Activated CD8-positive, alpha-beta memory T cell treated with anti-CD3 and anti-CD28 coated beads, Interleukin-2, amount 50 U/mL, for 48 hours (primary cell): ENCODE measurements at places on chromosomes 4 and X.

DNA sequence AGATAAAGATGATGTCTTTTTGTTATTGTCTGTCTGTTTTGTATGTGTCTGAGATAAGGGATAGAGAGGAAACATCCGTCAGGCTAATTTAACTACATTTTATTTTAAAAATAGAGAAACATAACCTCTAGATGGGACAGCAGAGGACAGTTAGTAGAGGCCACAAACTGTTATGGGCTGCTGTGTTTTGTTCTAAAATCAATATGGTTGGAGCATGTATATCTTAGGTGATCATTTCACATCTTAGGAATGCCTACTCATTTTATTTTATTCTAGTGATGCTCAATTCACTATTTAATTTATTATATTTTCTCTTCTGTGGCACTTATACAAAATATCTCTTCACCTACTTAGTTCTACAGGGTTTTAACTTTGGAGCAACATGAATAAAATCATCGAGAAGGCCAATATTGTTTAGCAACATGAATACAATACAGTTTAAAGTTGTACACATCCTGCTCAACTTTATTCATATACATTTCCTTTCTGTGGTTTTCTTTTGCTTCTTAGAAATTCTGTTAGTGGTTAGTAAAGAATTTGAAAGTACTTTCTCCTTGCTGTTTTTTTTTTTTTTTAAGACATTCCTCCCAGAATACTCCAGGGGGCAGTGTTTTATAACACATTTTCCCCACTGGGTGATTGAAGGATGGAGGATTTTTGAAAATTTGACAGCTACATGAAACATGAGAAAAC is 392.9 kb downstream of the UNC5C start:
- no peak for DNase-seq

- DNase-seq = no peak
These were observed 26.7 kb upstream of the PLAC1 start for GRCh38 chrX:134684956-134685355.

GRCh38 chrX:142299406-142299805 is 94.3 kb upstream of the MAGEC2 start:
- no peak for DNase-seq

GRCh38 chr4:39571054-39571453 is 43.8 kb upstream of the UGDH start:
- DNase-seq = no peak

GRCh38 chr4:3530663-3531254 is 1.5 kb downstream of the LRPAP1 start:
- DNase-seq = no peak

DNA sequence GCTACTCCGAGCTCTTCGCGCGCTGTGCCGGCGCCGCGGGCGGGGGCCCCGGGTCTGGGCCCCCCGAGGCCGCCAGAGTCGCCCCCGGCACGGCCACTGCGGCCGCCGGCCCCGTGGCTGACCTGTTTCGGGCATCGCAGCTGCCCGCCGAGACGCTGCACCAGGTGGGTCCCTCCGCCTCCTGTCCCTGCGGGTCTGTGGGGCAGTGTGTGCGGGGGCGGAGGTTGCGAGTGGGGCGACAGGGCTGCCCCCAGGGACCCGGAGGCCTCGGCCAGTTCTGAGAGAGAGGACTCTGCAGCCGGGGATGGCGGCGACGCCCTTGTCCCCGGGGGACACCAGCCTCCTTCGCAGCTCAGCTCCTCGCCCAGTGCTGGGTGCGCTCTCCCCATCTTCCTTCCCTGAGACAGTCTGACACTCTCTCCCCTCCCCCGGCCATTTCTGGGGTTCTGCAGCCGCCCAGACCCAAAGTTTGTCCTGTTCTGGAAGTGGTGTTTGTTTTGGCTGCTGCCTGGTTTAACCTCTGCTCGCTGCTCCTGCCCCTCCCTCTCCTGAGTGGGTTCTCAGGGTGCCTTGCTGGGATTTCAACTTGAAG is 609 bp downstream of the REPS2 start:
- peak; percentile 46 for DNase-seq

- no peak for DNase-seq
These were observed 39.2 kb downstream of the POLA1 start for GRCh38 chrX:24732766-24733500.

GRCh38 chr4:17009871-17010367 is 111.5 kb upstream of the LDB2 start:
- DNase-seq = no peak

GRCh38 chr4:156255230-156256007 is 301.8 kb upstream of the CTSO start:
- no peak for DNase-seq

GRCh38 chrX:8288590-8288989 is 117.5 kb upstream of the VCX2 start:
- no peak for DNase-seq

DNA sequence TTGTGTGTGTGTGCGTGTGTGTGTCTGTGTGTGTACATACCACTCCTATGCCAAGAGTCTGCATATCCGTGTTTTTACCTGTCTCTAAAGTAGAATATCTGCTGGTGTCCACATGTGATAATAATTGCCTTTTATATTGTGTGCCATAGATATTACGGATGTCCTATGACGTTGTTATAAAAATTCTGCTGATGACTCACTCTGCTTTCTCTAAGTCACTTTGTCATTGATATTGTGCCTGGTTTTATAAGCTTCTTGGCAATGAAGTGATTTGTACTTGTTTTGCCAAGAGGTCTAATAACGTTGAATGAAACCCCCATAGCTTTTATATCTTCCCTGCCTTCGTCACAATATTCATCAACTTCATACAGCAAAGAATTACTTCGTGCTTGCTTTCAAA is 102.6 kb upstream of the C1GALT1C1 start:
- DNase-seq = no peak

GRCh38 chr4:169144061-169144600 is 126.6 kb downstream of the SH3RF1 start:
- no peak for DNase-seq

DNA sequence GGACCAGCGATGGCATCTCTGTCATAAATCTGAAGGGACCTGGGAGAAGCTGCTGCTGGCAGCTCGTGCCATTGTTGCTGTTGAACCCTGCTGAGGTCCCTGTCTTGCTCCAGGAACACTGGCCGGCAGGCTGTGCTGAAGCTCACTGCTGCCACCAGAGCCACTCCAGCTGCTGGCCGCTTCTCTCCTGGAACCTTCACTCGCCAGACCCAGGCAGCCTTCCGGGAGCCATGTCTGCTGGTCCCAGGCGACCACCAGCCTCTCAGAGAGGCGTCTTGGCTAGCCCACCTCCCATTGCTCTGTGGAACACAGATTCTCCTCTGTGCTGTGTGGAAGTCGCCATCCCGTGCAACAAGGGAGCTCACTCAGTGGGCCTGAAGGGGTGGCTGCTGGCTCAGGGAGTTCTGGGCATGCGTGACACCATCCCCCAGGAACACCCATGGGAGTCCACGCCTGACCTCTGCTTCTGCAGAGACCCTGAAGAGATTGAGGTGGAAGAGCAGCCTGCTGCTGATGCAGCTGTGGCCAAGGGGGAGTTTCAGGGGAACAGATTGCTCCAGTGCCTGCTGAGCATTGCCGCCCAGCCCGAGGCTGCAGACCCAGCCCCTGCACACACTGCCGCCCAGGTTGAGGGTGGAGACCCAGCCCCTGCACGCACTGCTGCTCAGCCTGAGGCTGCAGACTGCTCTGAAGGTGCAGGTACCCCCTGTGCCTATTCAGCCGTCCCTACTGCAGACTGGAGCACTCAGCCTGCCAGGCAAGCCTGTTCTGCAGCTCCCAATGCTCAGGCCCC is 33.1 kb upstream of the CYP4V2 start:
- DNase-seq = no peak

DNA sequence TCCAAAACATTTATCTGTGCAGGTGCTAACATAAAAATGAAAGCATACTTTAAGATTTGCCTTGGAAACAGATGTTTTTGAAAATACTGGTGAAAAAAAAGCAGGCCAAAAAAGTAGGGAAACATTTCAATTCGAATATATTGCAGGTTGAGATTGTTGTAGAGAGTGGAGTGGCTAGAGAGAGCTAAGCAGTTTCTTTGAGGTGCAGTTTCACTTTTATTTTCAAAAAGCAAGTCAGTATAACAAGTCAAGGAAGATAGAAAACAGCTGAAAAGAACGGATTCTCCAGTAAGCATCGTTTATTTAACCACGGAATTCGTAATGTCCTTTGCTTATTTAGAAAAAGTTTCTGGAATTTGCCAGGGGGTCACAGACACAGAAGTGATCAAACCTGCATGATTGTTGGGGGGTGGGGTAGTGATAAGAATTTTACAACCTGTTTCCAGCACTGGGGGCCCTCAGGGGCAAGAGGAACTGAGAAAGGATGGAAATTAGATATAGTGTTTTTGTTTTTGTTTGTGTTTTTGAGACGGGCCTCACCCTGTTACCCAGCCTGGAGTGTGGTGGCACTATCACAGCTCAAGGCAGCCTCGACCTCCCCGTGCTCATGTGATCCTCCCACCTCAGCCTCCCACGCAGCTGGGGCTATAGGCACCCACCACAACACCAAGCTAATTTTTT is 175.0 kb downstream of the TENM3 start:
- DNase-seq = no peak

DNA sequence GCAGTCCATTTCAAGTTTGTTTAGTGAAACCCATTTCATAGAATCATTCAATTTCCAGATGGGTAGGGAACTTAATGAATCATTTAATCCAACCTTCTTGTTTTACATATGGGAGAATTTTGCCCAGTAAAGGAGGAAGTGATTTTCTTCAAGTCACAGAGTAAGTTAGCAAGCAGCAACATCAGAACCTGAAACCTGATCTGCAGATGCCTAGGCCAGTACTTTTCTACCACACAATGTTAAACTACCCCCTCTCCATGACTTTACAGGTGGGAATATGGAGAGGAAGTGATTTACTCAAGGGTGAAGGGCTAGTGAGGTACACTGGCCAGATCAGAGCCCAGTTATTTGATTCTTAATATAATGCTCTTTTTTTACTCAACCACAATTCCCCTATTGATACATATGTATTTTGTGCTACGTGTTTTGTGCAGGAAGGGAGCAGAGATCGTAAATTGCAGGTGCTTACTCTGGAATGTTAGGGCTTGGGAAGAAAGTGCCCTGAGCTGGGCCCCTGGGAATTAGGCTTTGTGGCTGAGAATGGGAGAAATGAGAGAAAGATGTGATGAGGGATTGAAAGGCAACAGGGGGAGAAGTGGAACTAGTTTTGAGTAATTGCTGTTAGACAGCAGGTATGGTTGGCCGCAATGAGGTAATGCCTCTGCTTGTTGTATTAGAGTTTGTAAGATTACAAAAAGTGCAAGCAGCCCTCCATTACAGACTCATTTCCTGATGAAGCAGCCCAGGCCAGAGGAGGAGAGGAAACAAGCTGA is 6.8 kb downstream of the LHFPL1 start:
- DNase-seq = no peak

- no peak for DNase-seq
These were observed 31.3 kb upstream of the ANAPC4 start for GRCh38 chr4:25345744-25346143.

- DNase-seq = no peak
These were observed 101.3 kb downstream of the DCHS2 start for GRCh38 chr4:154390324-154390723.

GRCh38 chr4:52869196-52869595 is 7.1 kb downstream of the RASL11B start:
- DNase-seq = no peak

DNA sequence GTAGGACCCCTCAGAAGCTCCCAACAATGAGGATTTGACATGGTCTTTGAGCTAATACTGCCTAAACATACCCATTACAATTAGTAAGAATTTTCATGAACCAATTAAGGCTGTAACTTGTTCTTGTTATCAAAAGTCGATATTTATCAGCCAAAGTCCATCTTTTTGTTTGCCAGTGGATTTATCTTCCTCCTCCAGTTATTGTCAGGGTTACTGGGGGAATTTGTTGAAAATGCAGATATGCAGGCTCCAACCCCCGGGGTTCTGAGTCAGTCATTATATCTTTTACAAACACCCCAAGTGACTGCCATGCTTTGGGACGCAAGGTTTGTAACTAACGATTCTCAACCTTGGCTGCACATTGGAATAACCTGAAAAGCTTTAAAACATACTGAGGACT is 338.8 kb upstream of the PPARGC1A start:
- no peak for DNase-seq

GRCh38 chr4:185305979-185306442 is 89.7 kb downstream of the LRP2BP start:
- no peak for DNase-seq

GRCh38 chr4:159312236-159312635 is 209.4 kb downstream of the RAPGEF2 start:
- DNase-seq = no peak

GRCh38 chrX:78650906-78651437 is 8.2 kb downstream of the RTL3 start:
- DNase-seq = no peak

- DNase-seq = no peak
These were observed 1742.2 kb downstream of the ARAP2 start for GRCh38 chr4:34502086-34502485.

- DNase-seq = no peak
These were observed 149.8 kb upstream of the TLL1 start for GRCh38 chr4:165723051-165723795.

GRCh38 chrX:25191403-25191802 is 175.6 kb upstream of the ARX start:
- DNase-seq = no peak

DNA sequence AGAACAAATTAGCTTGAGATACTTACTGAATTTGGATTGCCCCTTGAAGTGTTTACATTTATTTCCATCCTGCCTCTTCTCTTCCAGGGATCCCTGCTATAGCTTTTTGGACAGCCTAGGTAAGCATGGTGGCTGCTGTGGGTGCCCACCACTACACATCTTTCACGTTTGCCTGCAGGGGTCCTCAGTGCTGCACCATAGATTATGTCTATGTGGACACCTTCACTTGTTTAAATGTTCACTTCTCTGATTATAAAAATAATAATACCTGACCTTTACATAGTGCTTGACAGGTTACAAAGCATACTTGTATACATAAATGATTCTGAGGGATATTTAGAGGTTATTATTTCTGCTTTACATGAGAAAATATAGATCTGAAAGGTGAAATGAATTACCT is 67.9 kb upstream of the SLC4A4 start:
- peak; percentile 58 for DNase-seq

- no peak for DNase-seq
These were observed 167.3 kb downstream of the ACTRT1 start for GRCh38 chrX:127884921-127885320.

DNA sequence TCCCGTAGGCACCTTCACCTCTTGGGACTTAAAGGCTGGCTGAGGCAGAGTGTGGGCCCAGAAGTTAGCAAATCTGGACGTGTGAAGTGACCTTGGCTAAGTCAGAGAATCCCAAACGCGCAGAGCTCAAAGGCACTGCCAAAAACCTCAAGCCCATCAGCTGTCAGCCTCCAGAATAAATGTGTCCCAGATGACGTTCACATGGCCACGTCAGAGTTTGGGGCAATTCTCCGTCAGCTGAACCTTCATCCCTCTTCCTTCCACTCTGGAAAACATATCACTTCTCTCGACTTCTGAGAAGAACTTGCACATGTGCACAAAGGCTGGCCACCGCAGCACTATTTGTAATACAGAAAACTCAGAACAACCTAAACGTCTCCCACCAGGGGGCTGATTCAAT is 35.7 kb upstream of the APLN start:
- DNase-seq = no peak

DNA sequence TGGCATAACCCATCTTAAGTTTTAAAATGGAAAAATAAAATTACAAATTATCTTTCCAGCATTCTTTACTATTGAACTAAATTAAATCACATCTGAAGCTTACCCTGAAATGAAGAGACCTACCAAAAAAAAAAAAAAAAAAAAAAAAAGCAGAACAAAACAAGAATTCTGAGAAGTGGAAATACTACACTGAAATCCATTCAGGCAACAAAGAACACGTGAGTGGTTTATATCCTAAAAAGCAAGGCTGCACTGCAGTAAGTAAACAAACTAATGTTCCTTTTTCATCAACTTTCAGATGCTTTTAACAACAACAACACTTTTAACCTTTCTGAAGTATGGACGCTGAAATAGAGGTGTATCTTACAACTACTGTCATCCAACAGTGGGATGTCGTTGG is 7.5 kb downstream of the FRYL start:
- DNase-seq = no peak
